Fibroblast of the aortic adventitia (primary cell): ENCODE measurements at places on chromosomes 2 and 18. TPM values are rescaled to one million over a fixed set of nuclear protein-coding genes. Genes with fewer than 3 reads are reported as not detected.

The ITGA4 gene
- 8.9 and 27.6 TPM in 2 replicates for total RNA-seq

The KCTD18 gene
- 24.9 and 26.4 TPM in 2 replicates for total RNA-seq

The USP40 gene
- 40.2 and 75.5 TPM in 2 replicates for total RNA-seq

The SH3BP4 gene
- total RNA-seq = 32.2 and 49.7 TPM in 2 replicates

The PDCD1 gene
- total RNA-seq = not detected in 2 replicates

The LBX2 gene
- 2.0 and 3.0 TPM in 2 replicates for total RNA-seq

The MC5R gene
- not detected in 2 replicates for total RNA-seq

The FOXD4L1 gene
- total RNA-seq = 0.09 and 0.16 TPM in 2 replicates

The SCN9A gene
- total RNA-seq = 14.0 and 22.9 TPM in 2 replicates

The MTCL1 gene
- 54.9 and 60.6 TPM in 2 replicates for total RNA-seq

The OBSL1 gene
- total RNA-seq = 39.2 and 90.4 TPM in 2 replicates

The TRABD2A gene
- total RNA-seq = 0.33 and 1.6 TPM in 2 replicates

The TMEM37 gene
- total RNA-seq = not detected in 2 replicates

The CIB4 gene
- total RNA-seq = not detected in 2 replicates

The MAP4K3 gene
- total RNA-seq = 48.0 and 52.4 TPM in 2 replicates

The SNED1 gene
- 77.5 and 105 TPM in 2 replicates for total RNA-seq

The LYPD1 gene
- total RNA-seq = 0.74 and 25.2 TPM in 2 replicates

The MAP2 gene
- total RNA-seq = 2.1 and 26.5 TPM in 2 replicates

The IMPACT gene
- total RNA-seq = 48.3 and 52.2 TPM in 2 replicates

The REG3A gene
- not detected in 2 replicates for total RNA-seq

The CFAP65 gene
- total RNA-seq = not detected in 2 replicates

The CCDC148 gene
- 0.72 and 9.1 TPM in 2 replicates for total RNA-seq

The POMC gene
- total RNA-seq = 0.63 and 7.5 TPM in 2 replicates

The KCNK3 gene
- total RNA-seq = 2.3 TPM in 1 of 2 replicates, not detected in the other

The CLEC4F gene
- total RNA-seq = not detected in 2 replicates

The SERPINB12 gene
- not detected in 2 replicates for total RNA-seq

The NT5C1B gene
- total RNA-seq = not detected in 2 replicates

The HOXD11 gene
- not detected in 2 replicates for total RNA-seq

The HDAC4 gene
- 17.4 and 28.3 TPM in 2 replicates for total RNA-seq

The SDC1 gene
- total RNA-seq = 4.6 and 13.0 TPM in 2 replicates

The LHCGR gene
- total RNA-seq = 0.25 TPM in 1 of 2 replicates, not detected in the other

The WNT6 gene
- total RNA-seq = not detected in 2 replicates

The KCNG2 gene
- total RNA-seq = not detected in 2 replicates

The KCNS3 gene
- 0.36 TPM in 1 of 2 replicates, not detected in the other for total RNA-seq

The CYP1B1 gene
- total RNA-seq = 146 and 199 TPM in 2 replicates
